ENCODE measurements at places on chromosomes 1 and 21.
A peak's percentile ranks its signal among the peaks of the same experiment; 100 is the strongest.

DNA sequence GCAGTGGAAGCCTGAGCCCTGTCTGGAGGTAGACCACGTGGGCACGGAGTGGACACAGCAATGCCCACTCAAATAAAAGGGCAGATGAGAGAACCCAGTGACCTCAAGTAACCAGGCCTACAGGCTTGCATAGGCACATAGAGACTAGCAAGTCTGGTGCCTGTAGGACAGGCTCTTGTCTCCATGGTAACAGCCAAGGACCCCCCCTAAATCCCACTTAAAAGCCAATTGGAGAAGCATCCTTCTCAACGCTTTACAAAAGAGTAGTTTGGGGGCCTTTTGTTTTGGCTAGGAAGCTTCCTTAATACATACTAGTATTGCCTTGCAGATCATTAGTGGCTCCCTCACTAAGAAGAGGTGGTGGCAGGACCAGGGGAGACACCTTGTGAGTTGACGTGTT, 63.9 kb downstream of the VWA5B1 start:
- no peak for DNase-seq

DNA sequence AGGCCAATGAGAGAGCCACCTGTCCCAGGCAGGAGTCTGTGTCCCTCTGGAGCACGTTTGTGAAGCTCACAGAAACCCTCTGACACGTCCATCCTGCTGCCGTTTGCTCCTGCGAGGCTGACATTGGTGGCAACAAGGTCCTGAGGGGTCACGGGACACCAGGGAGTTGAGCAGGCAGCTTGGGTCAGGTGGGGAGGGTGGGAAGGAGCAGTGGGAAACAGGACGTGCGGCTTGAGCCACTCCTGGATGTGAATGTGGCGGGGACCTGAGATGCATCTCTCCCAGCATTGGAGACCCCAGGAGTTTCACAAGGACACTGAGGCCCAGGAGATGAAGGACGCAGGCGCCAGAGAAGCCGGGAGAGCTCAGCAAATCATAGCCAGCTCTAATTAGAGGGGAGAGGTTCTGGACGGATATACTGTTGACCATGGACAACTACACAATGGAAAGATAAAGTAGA, 149.0 kb downstream of the PEX14 start:
- no peak for DNase-seq

- no peak for DNase-seq
Observed at GRCh38 chr21:43912500-43912899, 47.5 kb downstream of the AGPAT3 start.

DNA sequence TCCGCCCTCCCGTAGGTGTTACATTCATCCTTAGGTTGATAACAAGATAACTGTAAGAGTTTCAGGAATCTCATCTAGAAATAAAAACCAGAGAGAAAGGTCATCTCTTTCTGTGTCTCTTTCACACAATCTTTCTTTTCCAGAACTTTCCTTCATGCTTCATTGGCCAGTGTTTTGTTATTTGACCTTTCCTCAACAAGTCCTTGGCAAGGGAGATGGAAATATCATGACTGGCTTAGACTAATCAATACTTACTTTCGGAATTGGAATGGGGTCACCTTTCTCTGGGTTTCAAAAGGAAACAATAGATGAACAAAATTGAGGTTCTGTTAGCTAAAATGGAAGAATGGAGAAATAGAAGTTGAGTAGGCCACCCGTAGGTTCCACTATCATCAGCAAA, 72.9 kb upstream of the PPP2R5A start:
- DNase-seq: no peak

DNA sequence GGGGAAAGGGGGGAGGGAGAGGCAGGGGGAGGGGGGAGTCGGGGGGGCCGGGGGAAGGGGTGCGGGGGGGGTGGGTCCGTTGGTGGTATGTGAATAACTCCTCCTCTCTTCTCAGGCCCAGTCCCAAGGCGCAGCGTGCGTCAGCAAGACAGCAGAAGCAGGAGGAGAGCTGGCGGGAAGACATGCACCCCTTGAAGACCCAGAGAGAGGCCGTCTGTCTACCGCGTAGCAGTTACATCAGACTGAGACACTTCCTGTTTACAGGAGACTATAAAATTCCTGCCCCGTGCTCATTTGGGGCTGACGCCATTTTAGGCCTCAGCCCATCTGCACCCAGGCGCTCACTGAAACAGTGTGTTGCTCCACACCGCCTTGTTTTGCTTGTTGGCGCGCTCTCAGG, 55.3 kb downstream of the SETD4 start:
- no peak for DNase-seq

DNA sequence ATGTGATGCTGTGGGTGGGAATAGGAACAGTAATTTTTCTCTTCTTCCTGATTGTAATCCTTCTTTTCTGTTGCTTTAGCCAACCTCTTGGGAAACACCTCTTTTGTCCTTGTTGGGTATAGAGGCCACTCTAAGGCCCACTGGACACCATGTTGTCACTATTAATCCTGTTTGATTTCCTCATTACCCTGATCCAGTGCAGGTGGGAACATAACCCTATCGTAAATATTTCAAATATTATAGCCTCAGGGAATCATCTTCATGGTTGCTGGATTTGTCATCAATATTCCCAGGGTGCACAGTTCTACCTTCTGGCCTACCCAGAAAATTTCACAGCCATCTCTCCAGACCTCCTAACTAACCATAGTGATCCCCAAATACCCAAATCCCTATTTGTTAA, 27.9 kb upstream of the SLC6A9 start:
- DNase-seq: no peak

DNA sequence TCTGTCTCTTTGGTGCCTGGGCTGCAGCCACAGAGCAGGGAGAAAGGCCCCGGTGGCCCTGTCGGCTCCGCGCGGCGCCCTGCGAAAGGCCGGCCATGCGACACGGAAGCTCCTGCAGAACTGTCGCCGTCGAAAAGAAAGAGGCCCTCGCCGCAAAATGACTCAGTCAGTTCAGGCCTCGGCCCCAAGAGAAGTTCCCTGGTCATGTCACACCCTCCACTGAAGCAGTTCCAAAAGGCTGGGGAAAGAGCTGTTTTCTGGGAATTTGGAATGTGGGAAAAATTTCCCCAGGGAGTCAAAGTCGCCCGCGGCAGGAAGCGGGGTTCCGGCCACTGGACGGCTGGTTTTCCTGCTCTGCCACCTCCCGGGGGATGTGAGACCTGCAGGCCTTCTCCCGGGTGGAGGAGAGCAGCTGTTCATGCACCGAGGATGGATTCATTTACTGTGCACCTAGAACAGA, 115.8 kb upstream of the ZNF678 start:
- DNase-seq: peak; percentile 49

DNA sequence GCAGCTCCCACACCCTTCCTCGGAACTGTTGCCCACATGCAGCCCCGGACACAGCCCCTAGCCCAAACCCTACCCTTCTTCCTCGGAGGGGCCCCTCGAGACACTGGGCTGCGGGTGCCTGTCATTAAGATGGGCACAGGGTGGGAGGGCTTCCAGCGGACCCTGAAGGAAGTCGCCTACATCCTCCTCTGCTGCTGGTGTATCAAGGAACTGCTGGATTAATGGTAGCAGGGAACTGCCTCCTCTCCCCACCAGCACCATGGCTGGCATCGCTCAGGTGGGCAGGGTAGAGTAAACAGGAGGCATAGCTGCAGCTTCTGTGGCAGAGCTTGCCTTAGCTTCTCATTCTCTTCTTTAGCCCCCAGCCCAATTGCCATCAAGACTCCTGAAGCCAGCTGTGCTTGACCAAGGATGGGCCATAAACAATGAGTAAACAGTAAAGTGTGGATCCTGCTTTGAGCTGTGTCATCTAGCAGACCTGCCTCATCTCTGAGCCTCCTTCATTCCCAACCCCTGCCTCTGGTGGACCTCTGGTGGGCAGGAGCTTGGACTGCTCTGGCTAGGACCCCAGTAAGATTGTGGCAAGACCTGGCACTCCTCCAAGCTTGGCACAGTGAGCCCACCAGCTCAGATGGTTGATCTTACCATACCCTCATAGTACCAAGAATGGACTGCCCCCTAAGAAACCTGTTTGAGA, at the start of gene LENEP:
LENEP (plus strand) TSS at position 15 of the 697 bp plus-strand sequence; CDS start at position 37, 22 bp downstream.
- no peak for DNase-seq

GRCh38 chr21:37759777-37760176, 156.5 kb downstream of the KCNJ6 start:
- DNase-seq: no peak

- peak; percentile 70 for DNase-seq
Observed at GRCh38 chr1:209642816-209643215, 9.4 kb downstream of the LAMB3 start.

DNA sequence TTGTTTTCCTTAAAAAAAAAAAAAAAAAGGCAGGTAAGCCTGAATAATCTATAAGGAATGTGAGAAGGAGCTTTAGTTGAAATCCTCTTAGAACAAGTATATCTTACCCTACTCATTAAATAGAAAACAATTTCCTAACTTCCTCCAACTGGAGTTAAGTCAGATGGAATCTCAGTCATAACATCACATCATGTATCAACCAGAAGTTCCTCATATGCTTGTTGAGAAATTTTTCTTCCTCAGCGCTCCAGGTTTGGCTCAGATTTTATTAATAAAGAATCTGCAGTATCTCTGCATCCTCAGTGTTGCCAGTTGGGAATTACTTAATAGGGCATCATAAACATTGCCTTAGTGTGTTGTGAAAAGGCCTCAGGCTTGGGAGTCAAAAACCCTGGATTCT, 37.6 kb downstream of the DUSP10 start:
- DNase-seq: no peak

DNA sequence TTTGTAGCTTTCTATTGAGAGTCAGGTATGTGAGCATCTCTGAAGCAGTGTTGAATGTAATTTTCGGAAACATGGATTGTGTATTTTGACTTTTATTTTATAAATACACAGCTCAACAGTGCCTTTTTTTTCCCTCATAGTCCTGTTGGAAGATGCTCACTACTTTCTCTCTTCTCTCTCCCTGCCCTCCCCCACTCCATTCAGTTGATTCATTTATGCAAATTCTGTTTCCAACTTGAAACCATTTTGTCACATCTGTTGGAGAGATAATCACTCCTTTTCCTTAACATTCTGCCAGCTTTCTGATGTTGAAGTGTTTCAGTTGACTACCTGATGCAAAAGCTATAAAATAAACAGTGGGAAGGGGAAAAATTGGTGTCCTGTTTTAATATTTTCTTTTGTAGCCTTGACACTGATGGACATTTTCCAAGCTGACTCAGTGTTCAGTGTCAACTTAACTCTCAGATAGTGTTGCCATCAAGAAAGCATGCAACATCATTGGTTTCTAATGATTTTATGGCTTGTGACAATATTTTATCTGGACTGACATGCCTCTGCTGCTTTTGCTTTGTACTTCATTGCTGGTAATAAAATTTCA, 194.5 kb downstream of the HS2ST1 start:
- no peak for DNase-seq

DNA sequence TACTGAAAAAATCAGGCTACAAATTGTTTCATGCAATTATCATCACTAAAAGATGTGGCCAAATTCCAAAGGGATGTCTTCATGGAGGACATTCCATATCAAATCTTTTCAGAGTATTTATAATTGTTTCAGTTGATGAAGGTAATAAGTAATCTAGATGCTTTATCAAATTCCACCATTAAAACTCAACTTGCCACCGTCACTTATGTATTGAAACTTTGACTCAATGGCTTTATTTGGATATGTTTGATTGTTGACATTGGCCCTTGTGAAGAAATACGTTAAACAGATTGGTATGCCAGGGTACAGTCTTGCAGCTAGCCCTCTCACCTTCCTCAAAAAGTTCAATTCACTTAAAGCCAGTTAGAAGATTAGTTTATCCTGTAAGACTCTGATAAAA, 32.2 kb upstream of the PALMD start:
- no peak for DNase-seq

- no peak for DNase-seq
Observed at GRCh38 chr1:38997034-38997900, 6.2 kb downstream of the AKIRIN1 start.

GRCh38 chr1:112461200-112461871, 47.4 kb upstream of the WNT2B start:
- no peak for DNase-seq

GRCh38 chr1:3071565-3072390, 2.8 kb downstream of the PRDM16 start:
- peak; percentile 26 for DNase-seq

All from small intestine (tissue), 16 donors.